ENCODE measurements at places on chromosomes 2 and 18.

DNA sequence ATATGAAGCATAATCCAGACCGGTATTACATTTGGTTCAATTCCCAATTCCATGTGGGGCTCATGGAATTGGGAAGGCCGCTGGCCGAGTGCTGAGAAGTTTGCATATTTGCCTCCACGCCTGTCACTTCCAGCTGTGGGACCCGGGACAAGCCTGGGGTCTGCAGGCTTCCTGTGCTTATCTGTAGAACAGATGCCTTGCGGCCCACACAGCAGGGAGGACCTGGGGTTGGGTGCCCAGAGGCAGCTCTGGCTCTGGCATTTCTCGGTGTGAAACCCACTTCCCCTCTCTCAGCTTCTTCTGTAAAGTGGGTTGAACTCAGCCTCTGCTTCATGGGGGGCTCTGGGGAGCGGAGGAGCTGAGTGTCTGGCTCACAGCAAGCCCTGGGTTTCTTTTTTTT is 97.9 kb downstream of the SH3BP4 start:
- DNase-seq: no peak

DNA sequence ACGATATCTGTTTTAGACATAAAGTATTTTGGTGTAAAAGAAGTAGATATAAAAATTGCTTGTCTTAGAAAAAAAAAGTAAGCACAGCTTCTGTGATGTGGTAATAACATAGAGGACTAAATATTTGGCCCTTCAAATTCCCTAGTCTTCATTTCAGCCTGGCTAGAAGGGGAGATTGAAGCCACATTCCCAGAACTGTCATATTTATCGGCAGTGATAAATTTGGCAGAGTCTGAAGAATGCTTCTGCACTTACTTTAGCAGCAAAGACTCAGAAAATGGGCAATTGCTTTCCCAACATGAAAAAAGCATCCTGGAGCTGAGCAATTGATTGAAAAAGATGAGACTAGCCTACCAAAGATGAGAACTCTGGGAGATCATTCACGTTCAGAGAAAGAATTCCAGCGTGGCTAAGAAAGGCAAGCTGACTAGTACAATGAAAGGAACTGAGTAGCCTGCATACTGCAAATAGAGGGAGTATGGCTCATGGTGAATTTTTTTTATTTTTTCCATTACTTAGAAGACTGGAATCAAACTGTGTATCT is 278.7 kb upstream of the KLHL29 start:
- DNase-seq: no peak

DNA sequence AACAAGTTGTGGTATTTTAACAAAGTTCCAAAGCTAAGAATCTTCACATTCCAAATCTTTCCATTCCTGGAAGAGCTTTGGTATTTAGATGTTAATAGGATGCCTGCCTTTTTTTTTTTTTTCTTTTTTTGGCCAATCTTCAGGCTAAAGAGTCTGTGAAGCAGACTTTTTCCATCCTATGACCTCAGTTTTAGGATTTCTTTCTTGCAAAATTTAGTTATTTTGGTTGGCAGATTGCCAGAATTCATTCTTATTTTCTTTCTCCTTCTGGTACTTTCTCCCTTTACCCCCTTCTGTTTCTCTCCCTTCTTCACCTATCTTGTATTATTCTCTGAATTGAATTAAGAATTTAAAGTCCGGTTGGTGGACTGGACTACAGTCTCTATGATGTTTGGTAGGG is 217.8 kb upstream of the REV1 start:
- no peak for DNase-seq

GRCh38 chr18:31398191-31398590 is 21.6 kb downstream of the DSG4 start:
- DNase-seq: no peak

GRCh38 chr2:38549071-38549704 is 53.5 kb downstream of the HNRNPLL start:
- DNase-seq: no peak

DNA sequence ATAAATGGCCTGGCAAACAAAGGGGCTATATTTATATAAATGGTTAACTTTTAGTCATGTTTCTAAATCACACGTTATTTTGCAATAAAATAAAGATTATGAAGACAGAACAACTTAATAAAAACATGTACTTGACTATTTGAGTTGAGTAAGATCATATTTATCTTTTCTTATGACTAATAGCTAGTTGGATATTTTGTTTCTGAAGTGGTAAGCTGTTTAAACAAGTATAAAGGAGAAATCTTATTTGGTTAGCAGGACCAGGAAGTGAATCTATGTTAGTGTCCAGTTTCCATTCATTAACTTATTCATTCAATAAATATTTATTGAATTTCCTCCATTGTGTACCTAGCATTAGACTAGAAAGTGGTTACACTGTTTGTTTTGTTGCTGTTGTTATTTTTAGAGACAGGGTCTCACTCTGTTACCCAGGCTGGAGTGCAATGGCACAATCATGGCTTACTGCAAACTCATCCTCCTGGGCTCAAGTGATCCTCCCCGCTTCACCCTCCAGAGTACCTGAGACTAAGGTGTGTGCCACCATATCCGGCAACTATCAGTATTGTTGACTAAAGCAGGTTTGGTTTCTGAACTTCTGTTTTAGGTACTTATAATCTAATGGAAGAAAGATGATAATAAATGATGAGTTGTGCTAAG is 312.6 kb downstream of the DPP10 start:
- no peak for DNase-seq

DNA sequence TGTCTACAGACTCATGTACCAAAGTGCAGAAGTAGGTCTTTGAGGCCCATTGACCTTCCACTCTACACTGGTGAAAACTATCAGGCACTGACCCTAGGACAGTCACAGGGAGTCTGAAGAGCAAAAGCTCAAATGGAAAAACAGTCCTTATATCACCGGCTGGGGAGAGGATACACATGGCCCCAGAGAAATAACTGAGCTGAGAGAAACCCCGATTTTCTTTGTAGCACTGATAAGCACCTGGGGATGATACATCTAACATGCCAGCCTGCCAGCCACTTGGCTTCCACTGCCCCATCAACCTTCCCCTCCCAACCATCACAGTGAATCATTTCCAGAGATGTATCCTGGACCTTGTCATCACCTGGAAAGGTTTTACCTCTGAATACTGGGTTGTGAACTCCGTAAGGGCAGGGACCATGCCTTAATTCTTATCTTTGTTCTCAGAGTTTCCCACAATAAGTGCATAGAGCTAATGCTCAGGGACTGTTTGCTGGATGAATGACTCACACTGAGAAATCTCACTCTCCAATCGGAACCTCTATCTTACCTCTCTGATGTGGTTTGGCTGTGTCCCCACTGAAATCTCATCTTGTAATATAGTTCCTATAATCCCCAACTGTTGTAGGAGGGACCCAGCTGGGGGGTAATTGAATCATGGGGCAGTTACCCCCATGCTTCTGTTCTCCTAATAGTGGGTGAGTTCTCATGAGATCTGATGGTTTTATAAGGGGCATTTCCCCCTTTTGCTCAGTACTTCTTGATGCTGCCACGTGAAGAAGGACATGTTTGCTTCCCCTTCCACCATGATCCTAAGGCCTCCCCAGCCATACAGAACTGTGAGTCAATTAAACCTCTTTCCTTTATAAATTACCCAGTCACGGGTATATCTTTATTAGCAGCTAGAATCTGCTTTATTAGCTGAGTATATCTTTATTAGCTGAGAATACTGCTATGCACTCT is 37.1 kb downstream of the EVA1A start:
- no peak for DNase-seq

- no peak for DNase-seq
Observed at GRCh38 chr2:11788461-11789124, 42.2 kb downstream of the LPIN1 start.

DNA sequence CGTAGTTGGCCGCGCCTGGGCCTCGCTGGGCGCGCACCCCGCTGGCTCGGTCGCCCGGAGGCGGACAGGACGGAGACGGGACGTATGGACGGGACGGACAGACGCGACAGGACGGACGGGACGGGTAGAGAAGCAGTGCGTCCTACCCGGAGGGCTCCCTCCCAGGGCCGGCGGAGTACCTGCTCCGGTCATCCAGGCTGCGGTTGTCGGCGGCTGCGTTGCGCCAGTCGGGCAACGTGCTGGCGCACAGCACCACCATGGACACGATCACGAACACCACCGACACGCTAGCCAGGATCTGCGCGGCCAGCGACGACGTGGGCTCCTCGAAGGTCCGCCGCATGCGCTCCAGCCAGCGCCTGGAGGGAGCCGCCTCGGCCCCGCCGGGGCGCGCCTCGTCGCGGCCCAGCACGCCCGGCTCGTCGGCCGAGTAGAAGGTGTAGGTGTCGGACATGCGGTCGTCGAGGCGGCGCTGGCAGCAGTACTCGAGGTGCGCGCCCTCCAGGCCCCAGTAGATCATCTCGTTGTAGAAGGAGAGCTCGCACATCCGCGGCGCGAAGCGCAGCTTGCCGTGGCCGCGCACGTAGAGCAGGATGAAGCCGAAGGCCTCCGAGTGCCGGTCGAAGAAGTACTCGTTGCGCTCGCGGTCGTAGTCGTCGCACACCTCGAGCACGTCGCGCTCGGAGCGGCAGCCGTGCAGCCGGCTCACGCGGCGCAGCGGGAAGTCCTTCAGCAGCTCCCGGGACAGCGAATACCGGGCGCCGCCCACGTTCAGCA is 903 bp downstream of the KCNG3 start:
- no peak for DNase-seq
